ENCODE measurements at places on chromosomes 2 and 18.

DNA sequence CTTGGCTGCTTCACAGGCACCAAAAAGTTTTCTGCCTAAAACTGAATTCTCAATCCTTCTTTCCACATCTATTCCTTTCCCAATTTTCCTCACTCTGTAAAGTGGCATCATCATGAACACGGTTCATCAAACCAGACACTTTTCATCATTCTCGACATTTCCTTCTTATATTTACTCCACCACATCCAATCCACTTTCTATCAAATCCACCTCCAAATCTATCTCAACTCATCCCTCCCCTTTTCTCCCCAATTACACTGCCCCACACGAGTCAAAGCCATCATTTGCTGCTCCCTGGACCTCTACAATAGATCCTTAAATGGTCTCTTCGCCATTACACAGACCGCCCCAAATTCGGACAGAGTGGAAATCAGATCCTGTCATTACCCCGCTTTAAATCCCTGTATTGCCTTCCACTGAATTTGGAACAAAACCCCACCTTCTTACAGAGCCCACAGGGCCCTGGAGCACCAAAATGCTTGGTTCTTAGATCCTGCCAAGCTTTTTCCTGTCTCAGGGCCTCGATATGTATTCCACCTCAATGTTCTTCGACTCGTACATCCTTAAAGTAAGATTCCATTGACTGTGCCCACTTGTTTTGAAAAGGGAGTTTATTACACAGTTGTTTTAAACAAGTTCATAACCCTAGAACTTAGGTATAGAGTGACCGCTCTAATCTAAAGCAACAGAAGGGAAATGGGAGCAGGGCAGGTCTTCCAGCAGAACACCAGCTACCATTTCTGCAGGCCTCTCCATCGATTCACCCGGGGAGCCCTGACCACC, 856 bp downstream of the ACAA2 start:
- no peak for DNase-seq

GRCh38 chr2:120591572-120591971, 144.1 kb upstream of the GLI2 start:
- DNase-seq: no peak

GRCh38 chr2:164190700-164191099, 430.6 kb downstream of the GRB14 start:
- no peak for DNase-seq

GRCh38 chr2:227127201-227127600, 36.8 kb downstream of the COL4A4 start:
- DNase-seq: no peak

DNA sequence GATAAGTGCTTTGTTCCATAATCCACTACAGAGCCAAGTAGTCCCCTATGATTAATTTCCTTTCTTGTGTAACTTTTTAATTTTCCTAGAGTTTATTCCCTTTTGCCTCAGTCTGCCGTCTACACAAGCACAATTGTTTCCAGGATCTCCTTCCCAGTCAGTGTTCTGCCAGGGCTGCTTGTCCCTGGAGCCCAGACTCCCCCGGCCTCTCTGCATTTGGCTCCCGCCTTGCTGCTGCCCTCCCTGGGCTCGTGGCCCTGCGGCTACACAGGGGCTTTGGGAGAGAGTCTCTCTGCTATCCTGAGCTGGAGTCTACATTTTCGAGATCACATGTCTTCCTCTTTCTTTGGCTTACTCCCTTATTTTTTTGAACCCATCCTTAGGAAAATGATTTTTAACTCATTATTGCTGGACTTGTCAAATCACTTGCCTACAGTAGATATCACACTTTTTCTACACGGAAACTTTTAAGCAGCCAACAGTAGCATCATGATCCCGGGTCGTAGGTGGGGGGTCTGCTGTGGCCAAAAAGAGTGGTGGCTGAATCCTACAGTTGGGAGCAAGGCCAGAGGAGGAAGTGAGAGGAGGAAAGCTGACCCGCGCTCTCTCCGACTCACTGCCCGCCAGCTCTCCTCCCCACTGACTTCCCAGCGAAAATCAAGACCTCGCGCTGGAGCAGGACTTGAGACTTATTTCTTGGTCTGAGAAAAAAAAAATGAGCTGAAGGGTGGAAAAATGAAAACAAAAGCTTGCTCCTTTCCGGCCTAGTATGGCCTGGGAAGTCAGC, 9.4 kb downstream of the FBLN7 start:
- no peak for DNase-seq

DNA sequence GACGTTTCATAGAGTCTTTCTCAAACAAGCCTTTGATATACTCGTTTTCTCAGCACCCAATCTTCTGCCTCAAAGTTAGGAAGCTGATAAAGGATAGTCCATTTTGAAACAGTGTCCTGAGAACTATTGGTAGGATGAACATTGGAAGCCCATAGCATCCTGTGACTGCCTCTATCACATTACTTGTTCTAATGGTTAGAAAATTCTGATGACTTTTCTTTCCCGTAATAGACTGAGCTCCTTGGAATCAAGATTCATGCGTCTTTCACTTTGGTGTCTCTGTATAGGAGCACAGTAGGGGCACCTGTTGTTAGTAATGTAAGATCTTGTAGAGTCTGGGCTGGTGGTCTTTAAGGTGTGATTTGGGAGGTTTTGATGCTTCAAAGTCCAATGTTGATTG, 87.1 kb downstream of the SETBP1 start:
- DNase-seq: no peak

- DNase-seq: no peak
These were observed 71.0 kb upstream of the CYP1B1 start for GRCh38 chr2:38146907-38147307.

DNA sequence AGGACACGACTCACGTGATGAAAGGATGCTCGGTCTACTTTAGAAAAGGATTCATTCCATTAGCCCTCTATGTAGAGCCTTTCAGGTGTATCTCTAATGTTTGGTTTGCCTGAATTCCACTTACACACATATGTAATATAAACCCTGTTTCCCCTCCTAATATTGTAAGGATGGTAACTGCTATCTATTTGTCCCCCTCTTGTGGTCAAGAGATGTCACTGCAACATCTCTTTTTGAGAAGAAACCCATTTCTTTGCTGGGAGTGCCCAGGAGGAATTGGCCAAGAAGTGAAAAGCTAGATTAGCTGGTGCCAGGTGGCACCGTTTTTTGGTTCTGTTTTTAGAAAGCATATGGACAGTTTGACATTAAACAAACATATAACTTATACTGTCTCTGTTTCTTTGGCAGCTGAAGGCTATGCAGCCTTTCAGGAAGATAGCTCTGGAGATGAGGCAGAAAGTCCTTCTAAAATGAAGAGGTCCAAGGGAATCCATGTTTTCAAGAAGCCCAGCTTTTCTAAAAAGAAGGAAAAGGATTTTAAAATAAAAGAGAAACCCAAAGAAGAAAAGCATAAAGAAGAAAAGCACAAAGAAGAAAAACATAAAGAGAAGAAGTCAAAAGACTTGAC, 41.2 kb downstream of the RALBP1 start:
- DNase-seq: peak; percentile 35

DNA sequence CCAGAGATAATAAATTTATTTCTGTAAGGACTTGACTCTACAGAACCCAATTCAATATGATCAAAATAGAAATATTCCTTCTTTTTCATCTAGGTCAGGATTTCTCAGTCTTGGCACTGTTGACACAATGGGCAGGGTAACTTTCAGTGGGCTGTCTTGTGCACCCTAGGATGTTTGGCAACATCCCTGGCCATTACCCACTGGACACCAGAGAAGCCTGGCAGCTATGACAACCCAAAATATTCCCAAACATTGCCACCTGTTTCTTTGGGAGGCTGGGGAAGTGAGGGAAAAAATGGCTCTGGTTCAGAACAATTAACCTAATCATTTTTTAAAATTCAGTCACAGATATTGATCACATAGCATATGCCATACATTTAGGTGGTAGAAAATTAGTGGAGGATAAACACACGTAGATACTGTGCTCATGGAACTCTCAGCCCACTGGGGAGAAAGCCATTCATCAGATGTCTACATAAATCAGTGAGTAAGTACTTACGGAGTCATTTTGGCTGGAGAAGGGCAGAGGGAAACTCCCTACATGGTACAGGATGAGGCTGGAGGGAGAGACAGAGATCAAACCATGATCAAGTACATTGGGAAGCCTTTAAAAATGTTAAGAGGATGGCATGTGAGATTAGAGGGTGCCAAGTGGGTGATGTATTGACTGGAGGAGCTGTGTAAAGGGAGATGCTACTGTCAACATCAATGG, 718 bp upstream of the TNP1 start:
- DNase-seq: no peak

DNA sequence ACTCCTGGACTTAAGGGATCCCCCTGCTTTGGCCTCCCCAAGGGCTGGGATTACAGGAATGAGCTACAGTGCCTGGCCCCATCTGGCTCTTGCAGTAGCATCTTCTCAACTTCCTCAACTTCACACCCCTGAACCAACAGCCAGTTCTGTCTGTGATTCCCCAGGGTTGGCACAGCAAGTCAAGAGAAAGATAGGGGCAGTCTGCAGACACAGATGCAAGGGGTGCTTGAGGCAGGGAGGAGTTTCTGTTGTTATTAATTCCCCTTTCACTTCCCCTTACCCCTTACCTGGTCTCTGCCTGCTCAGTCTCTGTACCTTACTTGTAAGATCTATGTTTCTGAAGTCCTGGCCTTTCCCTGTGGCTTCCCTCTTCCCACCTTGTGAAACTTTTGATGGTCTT, 54.1 kb upstream of the MEX3C start:
- DNase-seq: peak; percentile 49

- no peak for DNase-seq
These were observed 987 bp upstream of the DLX1 start for GRCh38 chr2:172084395-172084644.

DNA sequence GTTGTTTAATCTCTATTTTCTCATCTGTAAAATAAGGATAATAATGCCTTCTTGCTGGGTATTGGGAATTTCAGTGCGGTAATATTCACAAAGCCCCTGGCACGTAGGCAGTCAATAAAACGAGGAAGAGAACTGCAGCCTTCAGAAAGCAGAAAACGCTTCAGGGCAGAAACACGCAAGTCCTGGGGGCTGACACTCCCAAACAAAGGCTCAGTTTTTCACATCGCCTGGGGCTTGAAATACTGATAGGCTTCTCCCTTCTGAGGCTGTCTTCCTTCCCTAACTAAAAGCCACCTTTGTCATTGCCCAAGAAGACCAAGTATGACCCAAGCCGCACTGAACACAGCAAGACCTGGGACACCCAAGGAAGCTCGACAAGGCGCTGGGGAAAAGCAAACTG, 32.4 kb downstream of the TMEM177 start:
- no peak for DNase-seq

GRCh38 chr2:239873656-239874635, 151.2 kb downstream of the NDUFA10 start:
- DNase-seq: no peak

All from memory B cell (primary cell).